NCI-H446 (cell line): ENCODE measurements at places on chromosomes 5 and 9.

DNA sequence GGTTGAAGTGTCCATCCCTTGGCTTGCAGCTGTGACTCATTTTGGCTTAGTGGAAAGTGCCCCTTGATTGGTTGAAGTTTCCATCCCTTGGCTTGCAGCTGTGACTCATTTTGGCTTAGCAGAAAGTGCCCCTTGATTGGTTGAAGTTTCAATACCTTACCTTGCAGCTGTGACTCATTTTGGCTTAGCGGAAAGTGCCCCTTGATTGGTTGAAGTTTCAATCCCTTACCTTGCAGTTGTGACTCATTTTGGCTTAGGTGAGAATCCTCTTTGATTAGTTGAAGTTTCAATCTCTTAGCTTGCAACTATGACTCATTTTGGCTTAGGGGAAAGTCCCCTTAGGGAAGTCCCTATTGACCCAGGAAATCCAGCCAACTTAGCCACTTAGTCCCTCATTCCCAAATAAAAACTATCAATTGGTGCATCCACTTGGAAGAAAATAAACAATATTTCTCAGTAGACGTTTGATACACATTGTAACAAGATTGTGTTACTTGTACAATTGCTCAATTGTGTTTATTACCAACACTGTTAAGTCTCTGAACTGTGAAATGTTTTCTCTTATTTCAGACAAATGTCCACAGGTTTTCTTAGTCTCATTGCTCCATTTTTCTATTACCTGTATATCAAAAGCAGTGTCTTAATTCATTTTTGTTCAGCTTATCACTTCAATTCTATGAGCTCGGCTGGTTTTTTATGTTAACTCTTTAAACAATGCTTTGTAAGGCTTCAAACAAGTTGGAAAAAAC, 2308.8 kb upstream of the ACO1 start:
- no peak for DNase-seq

DNA sequence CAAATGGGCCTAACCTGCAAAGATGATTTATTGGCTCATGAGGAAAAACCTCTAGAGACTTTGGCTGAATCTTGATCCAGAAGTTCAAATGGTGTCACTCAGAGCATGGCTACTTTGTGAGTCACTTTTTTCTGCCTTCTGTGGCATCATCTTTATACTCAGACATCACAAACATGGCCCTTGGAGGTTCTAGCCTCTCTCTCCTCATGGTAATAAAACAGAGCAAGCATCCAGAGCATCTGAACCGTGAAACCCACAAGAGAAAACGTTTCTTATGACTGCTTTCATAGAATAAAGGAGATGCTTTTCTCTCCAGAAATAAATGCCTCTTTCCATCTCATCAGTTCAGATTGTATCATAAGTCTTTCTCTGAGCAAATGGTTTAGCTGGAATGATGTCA, 780.3 kb downstream of the KCTD16 start:
- no peak for DNase-seq

DNA sequence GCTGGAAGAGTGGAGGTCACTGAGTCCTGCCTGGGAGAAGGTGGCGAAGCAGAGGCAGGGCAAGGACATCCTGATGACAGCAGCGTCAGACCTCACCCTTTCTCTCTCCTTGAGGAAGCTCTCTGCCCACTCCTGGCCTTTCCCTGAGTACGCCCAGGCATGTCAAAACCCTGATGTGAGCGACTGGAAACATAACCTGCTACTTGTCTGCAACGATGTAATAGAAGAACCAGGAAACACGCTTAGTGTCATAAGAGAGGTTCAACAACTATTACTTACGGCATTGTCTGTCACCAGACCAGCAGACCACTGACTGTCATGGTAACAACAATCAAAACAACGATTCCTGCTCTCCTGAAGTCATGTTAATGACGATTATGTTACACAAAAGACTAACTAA, 152.4 kb downstream of the ACTL7B start:
- no peak for DNase-seq

DNA sequence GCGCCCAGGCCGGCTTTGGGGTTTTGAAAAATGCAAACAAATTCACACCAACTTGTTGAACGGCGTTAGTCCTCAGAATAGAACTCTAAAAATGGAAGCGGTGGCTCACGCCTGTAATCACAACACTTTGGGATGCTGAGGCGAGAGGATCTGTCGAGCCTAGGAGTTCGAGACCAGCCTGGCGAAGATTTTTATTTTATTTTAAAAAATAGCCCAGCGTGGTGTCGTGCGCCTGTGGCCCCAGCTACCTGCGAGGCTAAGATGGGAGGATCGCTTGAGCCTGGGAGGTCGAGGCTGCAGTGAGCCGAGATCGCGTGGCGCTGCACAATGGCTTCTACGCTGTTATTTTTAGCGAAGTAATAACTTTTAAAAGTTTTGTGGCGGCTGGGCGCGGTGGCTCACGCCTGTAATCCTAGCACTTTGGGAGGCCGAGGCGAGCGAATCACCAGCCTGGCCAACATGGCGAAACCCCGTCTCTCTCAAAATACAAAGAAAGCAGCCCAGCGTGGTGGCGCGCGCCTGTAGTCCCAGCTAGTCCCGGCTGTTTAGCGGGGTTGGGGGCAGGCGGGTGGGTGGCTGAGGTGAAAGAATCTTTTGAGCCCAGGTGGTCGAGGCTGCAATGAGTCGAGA, 694 bp upstream of the PLIN2 start:
- DNase-seq, result no peak

DNA sequence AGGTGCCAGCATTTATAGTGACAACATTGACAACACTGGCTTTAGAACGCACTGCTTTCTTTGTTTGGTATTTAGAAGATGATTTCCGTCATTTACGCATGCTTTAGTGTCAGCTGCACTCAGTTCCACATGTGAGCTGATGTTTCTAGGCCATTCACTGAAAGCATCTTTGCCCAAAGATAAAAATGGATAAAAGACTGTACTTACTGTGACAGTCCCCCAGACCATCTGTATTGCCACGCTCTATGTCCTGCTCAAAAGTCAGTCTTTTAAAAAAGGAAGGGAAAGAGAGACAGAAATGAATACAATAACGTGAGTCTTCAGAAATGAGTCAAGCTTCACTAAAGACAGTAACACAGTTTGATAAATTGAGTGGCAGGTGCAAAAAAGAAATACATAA, 99.3 kb downstream of the SEMA6A start:
- no peak for DNase-seq

- DNase-seq, result no peak
These were observed 14.2 kb downstream of the RFX3 start for GRCh38 chr9:3511551-3511950.

GRCh38 chr9:17623965-17624364, 45.1 kb downstream of the SH3GL2 start:
- no peak for DNase-seq

- DNase-seq, result no peak
These were observed 8.4 kb downstream of the C5orf47 start for GRCh38 chr5:173997331-173997730.

DNA sequence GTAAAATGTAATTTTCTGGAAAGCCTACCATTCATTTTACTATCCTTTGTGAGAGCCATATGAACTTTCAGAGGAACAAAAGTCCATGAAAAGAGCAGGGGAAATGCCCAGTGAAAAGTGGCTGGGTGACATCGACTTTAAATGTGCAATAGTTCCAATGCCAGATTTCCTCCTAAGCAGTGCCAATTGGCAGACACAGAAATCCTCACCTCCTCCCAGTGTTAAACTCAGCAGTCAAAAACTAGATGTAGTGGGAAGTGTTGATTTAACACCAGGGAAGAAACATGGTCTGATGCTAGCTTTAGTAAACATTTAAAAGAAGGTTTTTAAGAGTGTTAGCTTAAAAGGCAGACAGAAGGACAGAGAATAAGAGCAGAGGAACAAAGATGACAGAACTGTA, 2055.2 kb downstream of the MAT2B start:
- DNase-seq, result peak; percentile 36

DNA sequence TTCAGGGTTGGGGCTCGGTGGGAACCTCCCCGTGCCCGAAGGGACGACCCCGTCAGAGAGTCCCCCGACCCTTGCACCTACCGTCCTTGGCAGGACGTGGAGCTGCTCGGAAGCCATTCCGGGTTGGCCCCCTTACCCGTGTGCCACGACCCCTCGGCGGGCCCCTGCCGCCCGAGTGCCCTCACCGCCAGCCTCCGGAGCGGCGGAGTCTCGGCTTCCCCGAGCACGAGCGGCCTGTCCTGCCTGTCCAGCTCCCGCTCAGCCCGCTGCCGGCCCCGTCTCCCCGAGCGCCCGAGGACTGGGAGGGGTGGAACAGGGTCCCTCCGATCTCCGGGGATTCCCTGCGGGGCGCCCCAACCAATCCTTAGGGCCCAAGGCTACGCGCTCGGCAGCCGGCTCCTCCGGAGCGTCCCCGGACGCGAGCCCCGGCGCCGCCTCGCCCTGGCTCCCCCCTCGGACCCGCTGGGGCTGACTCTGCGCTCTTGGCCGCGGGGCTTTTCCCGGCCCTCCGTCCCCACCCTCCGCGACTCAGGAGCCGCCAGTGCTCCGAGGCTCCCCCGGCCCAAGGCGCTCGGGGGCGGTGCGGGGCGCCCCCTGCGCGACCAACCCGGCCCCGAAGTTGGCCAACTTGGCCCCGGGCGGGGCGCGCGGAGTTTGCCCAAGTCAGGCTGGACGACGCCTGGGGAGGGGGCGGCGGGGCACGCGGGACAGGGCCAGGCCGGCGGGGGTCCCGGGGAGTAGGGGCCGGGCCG, 654 bp downstream of the ADAMTS2 start:
- no peak for DNase-seq

DNA sequence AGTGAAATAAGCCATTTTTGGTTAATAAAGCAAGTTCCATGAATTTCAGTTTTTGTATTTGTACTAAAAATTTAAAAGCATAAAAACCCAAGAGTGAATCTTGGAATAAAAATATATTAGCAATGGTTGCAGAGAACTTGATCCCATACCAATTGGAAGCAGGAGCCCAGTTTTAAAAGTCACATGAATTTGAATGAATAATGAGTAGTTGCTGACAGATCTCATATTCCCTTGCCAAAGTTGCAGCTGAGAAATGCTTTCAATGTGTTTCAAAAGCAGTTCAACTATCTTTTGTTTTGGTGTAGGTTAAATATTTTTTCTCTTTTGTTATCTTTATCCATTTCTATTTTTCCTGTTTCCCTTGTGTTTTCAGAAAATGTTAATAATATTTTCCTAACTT, 818.6 kb downstream of the CDH18 start:
- peak; percentile 77 for DNase-seq

- DNase-seq, result no peak
These were observed 413.1 kb downstream of the KCTD16 start for GRCh38 chr5:144583541-144584449.

DNA sequence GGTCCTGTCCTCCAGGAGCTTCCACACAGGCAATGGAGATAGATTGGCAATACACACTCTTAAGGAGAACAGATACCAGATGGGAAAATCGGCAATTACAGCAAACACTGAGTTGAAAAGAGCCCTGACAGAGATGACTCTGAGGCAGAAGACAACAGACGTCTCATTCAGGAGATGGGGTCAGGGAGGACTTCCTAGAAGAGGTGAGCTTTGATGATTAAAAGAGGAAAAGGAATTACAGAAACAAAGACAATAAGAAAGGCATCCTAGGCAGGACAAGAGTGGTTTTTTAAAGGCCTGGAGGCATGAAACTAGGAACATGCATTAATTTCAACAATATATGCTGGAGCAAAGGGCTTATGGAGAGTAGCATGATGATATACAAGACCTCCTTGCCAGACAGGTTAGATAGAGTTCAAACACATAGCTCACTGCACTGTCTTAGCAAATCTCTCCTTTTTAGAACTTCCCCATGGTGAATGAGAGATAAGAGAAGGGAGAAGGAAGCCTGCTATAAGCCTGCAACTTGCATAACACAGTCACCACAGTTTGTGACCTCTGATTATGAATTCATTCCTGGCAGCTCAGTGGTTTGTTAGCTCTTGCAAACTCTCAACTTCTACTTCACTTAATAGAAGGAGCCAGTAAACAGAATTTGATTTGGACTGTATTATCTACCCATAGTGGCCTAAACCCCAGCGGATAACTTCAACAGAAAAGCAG, 48.5 kb downstream of the SIL1 start:
- DNase-seq, result no peak

DNA sequence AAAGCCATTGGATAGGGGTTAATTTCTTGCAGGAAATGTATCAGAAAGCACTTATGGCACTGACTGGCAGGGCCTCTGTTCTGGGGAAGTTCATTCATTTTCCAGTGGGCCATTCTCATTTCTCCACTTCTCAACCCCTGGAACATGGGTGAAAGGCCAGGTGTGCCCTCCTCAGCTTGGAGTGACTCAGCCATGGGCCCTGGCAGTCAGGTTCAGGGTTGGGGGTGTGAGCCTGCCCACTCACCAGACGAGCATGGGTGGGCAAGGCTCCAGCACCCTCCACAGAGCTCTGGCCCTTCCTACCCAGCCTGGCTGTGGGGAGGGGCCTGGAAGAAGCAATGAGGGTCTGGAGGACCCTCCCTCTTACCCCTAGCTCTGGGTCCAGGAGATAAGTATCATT, 174.4 kb downstream of the HSPA4 start:
- no peak for DNase-seq

GRCh38 chr5:175803254-175803653, 68.1 kb upstream of the CPLX2 start:
- DNase-seq, result no peak

DNA sequence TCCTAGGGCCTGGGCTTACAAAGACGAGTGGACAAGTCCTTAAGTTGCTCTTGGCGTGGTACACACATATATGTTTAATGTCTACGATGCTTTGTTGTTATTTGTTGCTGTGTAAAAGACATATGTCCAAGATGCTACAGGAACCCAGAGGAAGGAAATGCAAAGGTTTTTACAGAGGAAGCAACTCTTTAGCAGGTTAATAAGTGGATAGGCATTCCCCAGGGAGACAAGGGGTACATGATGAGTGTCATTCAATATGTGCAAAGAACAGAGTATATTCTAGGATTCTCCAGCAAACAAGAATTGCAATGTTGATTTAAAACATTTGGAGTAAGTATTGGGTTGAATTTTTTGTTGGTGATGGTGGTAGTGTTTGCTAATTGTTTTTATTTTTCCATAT, 92.1 kb downstream of the PIP5K1B start:
- no peak for DNase-seq

DNA sequence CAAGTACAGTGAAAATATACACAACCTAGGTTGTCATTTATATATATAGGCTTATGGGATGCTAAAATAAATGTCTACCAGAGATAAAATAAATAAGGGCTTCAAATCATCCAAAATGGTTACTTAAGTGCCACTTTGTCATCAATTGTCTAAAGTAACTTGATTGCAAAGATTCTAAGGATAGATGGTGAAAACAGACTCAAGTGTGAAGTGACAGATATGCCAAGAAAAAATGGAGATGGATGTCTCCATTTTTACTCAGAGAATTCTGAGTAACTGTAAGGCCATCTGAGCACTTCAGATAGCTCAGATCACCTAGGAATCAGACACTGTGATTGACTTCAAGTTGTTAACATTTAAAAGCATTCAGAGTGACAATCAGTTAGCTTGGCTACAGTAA, 824.3 kb downstream of the PRELID2 start:
- no peak for DNase-seq

GRCh38 chr5:151295791-151296477, 7.6 kb downstream of the SLC36A3 start:
- DNase-seq, result peak; percentile 12

GRCh38 chr9:126328407-126328806, 1.8 kb downstream of the MVB12B start:
- DNase-seq, result no peak
